ENCODE measurements at places on chromosomes 16 and 17.
A peak's percentile ranks its signal among the peaks of the same experiment; 100 is the strongest.

- DNase-seq, result no peak
Measured at GRCh38 chr17:80650751-80651518, 106.3 kb downstream of the RPTOR start.

DNA sequence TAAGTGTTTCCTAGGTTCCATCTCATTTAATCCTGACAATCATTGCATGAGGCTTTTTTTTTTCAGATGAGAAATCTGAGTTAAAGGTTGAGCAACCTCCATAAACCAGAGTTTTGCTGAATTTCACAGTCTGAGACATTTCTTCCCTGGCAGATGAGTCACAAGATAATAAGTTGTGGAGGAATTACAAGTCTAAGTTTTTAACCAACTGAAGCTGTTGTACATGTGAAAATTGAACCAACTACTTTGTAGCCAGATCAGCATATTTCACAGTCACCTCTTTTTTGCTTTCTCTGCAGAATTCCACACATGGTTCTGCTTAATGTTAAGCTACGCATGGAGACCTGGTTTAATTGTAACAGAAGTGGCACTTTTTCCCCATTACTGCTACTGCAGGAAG lies 765.6 kb downstream of the CDH11 start:
- no peak for DNase-seq

DNA sequence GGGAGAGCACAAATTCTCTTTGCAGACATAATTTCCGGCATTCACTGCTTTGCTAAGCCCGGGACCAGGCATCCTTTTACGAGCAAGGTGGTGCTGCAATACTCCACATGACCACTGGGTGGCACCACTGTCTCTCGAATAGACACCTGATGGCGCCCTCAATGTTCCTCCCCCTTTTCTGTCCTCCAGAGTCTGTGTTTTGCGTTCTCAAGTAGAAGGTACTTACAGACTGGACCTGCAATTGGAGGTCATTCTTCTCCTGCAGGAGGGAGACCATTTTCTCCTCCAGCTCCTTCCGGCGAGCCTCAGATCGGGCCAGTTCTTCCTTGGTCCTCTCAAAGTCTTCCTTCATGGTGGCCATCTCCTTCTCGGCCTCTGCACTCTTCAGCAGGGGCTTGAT lies 45.2 kb downstream of the MYH13 start:
- peak; percentile 73 for DNase-seq

- DNase-seq, result no peak
Measured at GRCh38 chr17:48843187-48843900, 12.5 kb downstream of the CALCOCO2 start.

- DNase-seq, result no peak
Measured at GRCh38 chr17:64081802-64082799, 47.8 kb downstream of the ERN1 start.

- DNase-seq, result no peak
Measured at GRCh38 chr17:68628576-68628957, 27.4 kb upstream of the FAM20A start.

DNA sequence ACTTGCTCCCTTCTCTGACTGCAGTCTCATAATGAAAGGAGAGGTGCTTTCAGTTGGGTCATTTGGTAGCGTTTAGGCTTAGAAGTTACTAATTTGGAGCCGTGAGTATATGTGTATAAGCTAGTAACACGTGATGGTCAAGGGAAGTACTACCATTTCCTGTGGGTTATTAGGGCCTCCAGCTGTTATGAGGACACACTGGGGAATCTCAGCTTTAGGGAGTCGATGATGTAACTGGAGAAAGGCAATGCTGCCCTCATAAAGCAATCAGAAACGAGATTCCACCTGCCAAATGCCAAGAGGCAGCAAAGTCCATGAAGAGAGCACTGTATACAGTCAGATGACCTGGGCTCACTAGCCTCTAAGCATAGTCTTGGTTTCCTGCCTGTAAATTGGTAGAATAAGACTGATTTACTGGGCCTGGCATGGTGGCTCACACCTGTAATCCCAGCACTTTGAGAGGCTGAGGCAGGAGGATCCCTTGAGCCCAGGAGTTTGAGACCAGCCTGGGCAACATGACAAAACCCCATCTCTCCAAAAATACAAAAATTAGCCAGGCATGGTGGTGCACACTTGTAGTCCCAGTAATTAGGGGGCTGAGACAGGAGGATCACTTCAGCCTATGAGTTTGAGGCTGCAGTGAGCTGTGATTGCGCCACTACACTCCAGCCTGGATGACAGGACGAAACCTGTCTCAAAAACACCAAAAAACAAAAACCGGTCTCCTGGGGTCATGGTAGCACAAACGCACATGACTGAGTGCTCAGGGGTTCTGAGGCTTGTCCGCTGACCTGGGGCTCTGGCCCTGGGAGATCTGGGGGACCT lies 53.0 kb downstream of the SF3B3 start:
- no peak for DNase-seq

DNA sequence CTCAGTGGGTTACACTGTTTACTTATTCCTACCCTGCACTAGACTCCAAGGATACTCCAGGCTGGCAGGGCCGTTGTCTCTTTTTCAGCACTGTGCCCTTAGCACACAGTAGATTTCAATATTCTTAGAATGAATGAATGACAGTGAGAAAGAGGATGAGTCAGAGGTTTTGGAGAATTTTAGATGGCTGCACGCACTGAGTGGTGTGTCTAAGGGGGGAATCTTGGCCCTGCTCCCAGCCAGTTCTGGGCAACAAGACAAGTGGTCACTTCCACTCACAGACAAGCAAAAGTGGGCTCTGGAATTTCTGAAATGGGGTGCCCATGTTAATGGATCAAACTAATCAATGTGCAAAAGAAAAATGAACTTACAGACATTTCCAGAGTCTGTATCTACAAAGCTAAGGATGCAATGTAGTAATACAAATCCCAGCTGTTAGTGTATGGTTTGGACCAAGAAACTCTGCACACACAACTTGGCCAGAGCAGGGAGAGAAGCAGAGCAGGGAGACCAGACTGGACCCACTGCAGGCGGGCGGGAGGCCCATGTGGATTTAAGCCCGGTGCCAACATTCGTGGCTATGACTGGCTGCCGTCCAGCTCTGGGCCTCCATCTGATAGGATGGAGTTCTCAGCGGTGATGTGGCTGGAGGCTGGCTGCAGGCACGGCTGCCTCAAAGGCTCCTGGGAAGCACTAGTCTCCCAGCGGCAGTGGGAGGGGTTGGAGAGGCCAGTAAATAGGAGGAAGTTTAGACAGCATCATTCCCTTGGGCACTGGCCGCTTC lies 95.6 kb upstream of the CDYL2 start:
- no peak for DNase-seq

- DNase-seq, result no peak
Measured at GRCh38 chr17:1275205-1275961, 4.1 kb upstream of the TRARG1 start.

- DNase-seq, result no peak
Measured at GRCh38 chr16:83853834-83854233, 45.1 kb upstream of the MLYCD start.

DNA sequence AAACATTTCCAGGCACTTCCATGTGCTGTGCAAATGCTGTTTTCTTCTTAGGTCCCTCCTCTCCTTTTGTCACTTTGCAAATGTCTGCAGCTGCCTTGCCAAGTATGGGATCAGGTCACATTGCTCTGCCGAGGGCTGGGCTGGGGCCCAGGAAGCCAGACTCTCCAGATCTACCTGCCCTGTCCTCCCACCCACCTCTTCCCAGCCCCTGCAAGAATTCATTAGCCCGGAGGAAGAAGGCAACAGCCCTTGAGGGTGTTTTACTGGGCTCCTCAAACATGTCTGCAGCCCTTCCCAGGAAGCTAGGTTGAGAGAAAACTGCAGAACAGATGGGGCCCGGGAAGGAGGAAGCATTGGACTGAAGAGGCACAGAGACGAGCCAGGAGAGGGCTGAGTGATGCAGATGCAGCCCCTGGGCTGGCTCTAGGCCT lies 47.1 kb downstream of the WSB1 start:
- DNase-seq, result no peak

- no peak for DNase-seq
Measured at GRCh38 chr17:36936455-36937000, 747 bp upstream of the LHX1 start.

- DNase-seq, result no peak
Measured at GRCh38 chr16:3152027-3152276, 17.1 kb downstream of the ZNF213 start.

GRCh38 chr17:16652847-16653366 lies 743 bp downstream of the ZNF624 start:
- no peak for DNase-seq

DNA sequence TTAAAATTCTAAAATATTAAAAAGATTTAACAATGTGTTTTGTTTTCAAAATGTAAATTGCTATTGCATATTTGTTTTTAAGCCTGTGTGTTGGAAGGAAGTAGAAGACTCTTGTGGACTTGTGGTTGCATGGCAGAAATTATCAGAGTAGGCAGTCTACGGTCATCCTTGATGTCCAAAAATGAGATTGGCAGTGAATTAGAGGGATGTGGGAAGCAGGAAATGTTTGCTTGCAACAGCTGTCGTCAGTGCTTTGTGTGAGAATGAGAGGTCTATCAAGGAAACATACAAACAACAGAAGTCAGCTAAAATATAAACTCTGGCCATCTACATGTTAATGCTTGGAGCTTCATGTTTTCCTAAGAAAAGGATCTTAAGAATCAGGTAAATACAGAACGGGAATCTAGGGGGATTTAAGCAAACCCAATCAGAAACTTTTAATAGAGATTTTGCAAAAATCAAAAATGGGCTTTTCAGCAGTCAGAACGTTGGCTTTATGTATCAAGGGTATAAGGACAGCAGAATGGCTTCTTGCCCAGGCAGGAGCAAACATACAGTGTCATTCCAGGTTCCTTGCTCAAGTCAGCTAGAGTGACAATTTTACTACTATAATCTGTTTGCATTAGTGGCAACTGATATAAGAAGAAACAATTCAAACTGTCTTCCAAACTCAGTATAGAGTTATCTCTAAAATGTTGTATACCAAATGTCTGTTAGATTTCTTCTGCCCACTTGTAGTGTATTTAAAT lies 196.7 kb downstream of the CYB561 start:
- no peak for DNase-seq

- DNase-seq, result no peak
Measured at GRCh38 chr17:75269844-75270217, 1.2 kb downstream of the MIF4GD start.

- no peak for DNase-seq
Measured at GRCh38 chr16:67874372-67874771, 1.5 kb downstream of the EDC4 start.

GRCh38 chr17:12227547-12227946 lies 206.9 kb downstream of the MAP2K4 start:
- no peak for DNase-seq

All from natural killer cell treated with Interleukin-12 subunit alpha and Interleukin-12 subunit beta and Interleukin-15 and Interleukin-18, amount 100 ng/mL, for 72 hours (primary cell).